ENCODE measurements at places on chromosomes 6 and 20.

DNA sequence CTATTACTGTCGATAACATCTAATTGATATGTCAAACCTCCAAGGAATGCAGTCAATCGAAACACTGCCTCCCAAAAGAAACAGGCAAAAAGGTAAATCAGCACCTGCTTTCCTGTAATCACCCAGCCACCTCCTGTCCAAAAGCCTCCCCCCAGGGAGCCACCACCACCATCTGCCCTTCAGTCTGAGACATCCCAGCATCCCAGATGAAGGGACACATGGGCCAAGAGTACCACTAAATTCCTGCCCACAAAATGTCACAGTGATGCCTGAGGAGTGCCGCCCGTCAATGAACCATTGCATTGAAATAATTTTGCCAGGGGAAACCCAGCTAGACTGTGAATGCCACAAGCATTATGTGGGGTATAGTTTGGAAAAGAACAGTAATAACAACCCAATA is 401.7 kb downstream of the ZFAND3 start:
- no peak for DNase-seq

GRCh38 chr6:43070028-43070632 is 6.0 kb upstream of the PTK7 start:
- DNase-seq, result no peak

DNA sequence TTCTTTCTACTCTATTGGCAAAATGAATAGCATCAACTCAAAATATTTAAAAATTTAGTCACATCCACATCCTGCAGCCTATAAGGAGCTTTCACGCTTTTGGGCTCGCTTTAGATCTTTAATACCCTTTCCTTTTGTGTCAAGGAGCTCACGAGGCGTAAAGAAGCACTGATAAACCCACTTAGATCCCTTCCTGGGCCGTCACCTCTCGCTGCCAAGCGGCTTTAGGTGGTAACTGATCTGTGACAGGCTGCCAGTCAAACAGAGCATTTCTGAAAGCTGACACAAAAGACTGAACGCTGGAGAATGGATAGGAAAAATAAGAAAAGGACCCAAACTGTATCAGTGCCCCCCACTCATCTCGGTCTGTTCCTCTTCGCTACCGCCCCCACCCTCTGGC is 385.7 kb upstream of the MMS22L start:
- no peak for DNase-seq

DNA sequence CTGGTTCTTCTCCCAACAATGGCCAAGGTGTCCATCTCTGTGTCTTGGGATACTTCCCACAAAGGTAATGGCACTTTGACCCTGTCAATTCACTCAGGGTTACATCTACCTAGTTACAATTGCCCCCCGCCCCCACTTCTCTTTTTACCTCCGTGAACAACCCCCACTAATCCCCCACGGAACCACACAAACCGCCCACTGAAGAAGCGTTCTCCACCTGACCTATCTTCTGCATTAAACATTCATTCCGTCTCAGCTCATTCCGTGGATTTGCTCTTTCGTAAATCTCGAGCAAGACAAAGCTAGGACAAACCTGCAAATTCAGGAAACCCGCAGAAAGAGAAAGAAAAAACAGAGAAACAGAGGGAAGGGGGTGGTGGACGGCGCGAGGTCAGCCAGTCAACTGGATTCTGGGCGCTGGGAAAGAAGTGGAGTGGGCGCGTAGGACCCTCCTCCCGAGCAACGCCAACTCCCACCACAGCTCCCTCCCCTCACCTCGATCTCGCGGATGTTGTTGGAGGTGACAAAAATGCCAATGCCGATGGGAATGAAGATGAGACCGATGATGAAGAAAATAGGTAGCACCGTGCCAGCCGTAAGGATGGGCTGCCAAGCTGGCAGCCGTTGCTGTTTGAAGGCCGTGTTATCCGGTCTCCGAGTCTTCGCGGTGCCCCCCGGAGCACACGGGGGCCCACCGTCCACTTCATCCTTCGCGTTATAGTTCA is 523 bp downstream of the TMEM30A start:
- no peak for DNase-seq

GRCh38 chr6:130602151-130602770 is 224.9 kb upstream of the SMLR1 start:
- DNase-seq, result no peak

GRCh38 chr6:35969646-35970045 is 48.7 kb upstream of the SRPK1 start:
- no peak for DNase-seq

DNA sequence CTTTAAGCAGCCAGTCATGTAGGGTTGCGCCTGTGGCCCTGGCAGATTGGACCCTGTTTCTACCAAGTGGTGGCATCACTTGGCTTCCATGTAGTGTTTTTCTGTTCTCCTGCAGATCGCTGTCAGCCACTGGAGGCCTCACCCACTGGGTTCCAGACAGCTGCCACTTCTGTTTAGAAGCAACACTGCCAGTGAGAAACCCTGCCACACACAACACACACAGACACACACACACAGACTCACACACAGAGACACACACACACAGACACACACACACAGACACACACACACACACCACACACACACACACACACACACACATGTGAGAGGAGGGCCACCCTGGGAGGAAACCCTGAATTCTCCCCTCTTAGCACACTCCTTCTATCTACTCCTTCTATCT is 51.8 kb downstream of the UTRN start:
- DNase-seq, result no peak

GRCh38 chr20:14711652-14712051 is 374.2 kb upstream of the FLRT3 start:
- no peak for DNase-seq

GRCh38 chr20:48732081-48732829 is 95.5 kb downstream of the PREX1 start:
- DNase-seq, result no peak

DNA sequence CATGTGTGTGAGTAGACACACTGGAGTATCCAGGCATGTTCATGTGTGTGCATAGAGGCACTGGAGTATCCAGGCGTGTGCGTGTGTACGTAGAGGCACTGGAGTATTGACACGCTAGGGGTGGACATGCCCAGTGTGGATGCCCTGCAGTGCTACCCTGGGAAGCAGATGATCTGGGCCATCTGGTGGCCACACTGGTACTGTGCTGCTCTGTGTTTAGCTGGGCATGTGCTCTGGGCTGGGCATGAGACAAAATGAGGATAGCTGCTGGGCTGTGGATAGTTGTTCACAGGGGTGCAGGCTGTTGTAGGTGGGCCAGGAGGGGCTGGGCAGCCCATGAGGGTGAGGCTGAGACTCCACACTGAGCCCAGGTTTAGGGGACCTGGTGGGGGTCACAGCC is 24.0 kb upstream of the NPBWR2 start:
- DNase-seq, result no peak

DNA sequence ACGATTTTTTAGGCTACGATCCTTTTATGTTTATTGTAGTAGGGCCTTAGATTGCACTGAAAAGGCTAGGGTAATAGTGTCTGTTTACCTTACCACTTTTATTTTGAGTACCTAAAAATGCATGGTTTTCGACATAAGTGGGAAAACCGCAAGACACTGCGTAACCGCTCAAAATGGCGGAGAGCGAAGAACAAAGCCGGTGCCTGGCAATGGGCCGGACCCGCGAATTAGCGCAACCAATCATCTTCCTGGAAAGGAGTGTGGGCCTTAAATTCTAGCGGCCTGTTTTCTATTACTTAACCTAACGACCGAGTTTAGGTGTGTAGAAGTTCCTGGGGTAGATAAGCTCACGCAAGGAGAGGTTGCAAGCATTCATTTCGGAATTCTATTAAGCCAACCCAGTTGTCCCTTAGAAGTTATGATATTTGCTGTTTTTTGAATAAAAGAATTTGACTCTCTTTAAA is 118.0 kb downstream of the HFE start:
- DNase-seq, result no peak

- DNase-seq, result no peak
These were observed 11.6 kb downstream of the AURKA start for GRCh38 chr20:56380375-56380774.

DNA sequence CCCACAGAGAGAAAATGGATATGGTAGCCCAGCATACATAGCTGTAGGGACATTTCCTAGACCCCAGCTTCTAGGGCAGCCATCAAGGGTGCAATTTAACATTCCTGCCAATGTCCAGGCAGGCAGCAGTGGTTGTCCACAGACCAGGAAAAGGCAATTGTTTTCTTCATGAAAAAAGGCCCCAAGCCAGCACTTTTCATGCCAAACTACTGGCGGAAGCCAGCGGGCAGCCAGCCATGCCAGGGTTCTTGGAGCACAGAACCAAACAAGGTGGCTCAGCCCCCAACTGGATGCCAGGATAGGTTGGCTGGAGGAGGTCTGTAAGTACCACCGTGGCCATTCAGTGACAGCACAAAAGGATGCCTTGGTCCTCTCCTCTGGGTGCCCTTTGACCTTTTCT is 94.6 kb downstream of the BANF2 start:
- DNase-seq, result no peak

- DNase-seq, result no peak
These were observed 501.5 kb upstream of the FLRT3 start for GRCh38 chr20:14838663-14839628.

DNA sequence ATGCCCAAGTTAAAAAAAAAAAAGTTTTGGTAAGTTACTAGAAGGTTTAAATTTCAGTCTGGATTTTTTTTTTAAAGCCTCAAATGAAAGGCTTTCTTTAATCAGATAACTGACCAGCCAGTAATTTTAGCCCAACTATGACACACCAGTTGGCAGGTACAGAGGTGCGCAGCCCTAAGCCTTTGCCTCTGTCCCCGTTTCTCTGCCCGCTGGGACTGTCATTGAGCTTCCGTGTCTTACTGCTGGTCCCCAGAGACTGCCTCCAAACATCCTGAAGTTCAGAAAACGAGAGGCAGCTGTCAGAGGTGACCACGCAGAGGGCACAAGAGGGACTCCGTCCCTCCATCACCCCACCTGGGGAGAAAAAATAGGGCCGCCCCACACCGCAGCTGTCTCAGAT is 118.2 kb downstream of the RPS12 start:
- DNase-seq, result no peak

- no peak for DNase-seq
These were observed 52.4 kb downstream of the DOP1A start for GRCh38 chr6:83119742-83120300.

DNA sequence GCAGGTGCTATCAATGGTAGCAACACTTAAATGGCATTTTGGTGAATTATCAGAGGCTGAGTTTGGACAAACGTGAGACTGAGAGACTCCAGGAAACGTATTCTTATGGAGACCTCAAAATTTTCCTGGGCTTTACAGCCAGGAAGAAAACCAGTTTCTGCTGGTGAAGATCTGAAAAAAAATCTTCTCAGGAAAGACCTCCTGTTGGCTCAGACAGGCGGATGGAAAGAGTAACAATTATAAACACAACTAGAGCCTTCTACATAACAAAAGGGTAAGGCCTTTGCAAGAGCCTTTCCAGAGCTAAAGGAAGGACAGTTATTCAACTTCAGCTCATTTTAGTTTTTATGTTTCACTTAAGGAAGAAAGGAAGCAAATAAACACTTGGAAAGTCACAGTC is 274.4 kb downstream of the THBS2 start:
- DNase-seq, result no peak

DNA sequence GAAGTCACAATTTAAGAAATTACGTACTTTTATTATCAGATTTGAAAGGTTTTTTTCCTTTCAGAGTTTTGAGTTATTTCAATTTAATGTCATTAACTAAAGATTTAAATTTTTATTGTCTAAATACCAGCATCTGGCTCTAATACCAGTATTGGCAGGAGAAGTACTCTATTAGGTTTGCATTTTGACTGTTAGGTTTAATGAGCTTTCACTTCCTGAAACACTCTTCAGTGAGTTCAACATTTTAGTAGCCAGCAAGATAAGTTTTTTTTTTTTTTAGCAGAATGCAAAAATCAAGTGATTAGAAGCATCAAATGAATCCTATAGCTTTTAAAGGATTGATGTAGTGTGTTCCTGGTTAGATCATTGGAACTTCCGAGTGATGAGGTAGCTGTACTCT is 34.0 kb upstream of the SCGN start:
- DNase-seq, result no peak

GRCh38 chr20:8007490-8007889 is 12.1 kb downstream of the TMX4 start:
- DNase-seq, result no peak

GRCh38 chr20:17023806-17024205 is 203.0 kb upstream of the PCSK2 start:
- no peak for DNase-seq

DNA sequence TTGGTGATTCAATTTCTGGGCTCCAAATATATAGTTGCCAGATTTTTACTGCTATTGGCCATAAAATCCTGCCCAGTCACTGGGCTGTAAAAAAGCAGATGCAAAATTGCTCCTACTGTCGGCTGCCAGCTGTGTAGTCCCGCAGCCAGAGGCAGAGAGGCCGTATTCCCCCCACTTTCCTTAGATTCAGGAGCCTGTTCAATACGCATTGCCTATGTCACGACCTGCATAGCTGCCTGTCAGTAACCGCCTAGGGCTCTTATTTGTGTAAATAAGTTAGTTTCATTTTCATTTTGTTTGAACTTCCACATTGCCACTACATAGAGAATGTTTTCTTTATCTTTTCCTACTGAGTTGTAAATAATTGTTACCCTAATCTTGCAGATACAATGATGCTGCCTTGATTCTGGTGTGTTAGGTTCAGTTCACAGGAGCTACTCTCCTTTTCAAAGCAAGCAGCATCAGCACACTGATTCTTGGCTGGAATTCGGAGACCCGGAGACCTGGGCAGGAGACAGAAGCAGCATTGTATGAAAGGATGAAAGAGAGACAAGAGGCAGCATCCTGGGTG is 46.0 kb upstream of the UST start:
- no peak for DNase-seq

GRCh38 chr20:11056414-11056813 is 382.6 kb upstream of the JAG1 start:
- DNase-seq, result no peak

- DNase-seq, result no peak
These were observed 29.0 kb downstream of the KCNG1 start for GRCh38 chr20:50993876-50994275.

GRCh38 chr6:24838081-24838480 is 39.4 kb upstream of the ARMH2 start:
- no peak for DNase-seq

- DNase-seq, result no peak
These were observed at the start of gene DEFB123 for GRCh38 chr20:31440012-31440659. DEFB123 (plus strand) TSS chr20:31440632; CDS start chr20:31440699, 67 bp downstream.

DNA sequence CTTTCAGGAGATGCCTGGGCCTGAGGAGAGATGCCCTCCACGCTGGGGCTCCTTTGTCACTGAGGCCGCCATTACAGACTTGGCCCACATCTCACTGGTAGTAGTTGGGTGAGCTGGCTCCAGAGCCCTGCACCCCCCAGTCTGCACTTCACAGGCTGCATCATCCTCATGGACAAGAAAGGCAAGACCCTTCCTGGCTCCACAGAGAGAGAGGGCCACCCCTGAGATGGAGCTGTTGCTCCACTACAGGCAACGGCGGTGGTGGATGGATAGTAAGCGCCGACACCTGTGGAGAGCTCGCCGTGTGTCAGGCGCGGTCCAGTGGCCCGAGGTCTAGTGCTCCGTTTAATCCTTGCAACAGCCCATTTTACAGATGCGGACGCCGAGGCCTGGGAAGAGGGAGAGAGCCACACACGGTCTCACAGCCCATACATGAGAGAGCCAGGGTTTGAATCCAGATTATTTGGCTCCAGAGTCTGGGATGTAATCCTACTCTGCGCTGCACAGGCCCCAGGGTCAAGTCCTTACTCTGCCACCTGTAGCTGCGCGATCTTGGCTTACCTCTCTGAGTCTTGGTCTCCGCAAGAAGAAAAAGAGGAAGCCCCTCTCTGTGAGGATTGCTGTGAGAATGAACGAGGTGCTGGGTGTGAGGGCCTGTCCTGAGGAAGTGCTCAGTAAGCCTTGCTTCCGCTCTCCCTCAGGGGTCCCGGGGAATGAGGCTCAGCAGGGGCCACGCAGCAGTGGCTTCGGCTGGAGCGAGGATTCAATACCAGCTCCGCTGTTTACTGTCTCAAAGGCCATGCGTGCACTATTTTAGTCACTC is 34.5 kb downstream of the SPDEF start:
- no peak for DNase-seq

All from stimulated activated CD4-positive, alpha-beta T cell treated with anti-CD3 and anti-CD28 coated beads, TNF-alpha, amount 100 ng/mL, for 4 hours (primary cell).